ENCODE measurements at places on chromosomes 12 and 14.

DNA sequence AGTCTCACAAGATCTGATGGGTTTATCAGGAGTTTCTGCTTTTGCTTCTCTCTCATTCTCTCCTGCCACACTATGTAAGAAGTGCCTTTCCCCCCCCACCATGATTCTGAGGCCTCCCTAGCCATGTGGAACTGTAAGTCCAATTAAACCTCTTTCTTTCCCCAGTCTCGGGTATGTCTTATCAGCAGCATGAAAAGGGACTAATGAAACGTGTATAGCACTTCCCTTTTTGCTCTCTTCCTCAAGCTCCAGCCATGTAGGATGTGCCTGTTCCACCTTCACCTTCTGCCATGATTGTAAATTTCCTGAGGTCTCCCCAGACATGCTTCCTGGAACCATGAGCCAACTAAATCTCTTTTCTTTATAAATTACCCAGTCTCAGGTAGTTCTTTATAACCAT lies 7.0 kb upstream of the CRACR2A start:
- no peak for DNase-seq

- DNase-seq: peak; percentile 80
Observed at GRCh38 chr12:16606201-16606849, 363 bp upstream of the LMO3 start.

DNA sequence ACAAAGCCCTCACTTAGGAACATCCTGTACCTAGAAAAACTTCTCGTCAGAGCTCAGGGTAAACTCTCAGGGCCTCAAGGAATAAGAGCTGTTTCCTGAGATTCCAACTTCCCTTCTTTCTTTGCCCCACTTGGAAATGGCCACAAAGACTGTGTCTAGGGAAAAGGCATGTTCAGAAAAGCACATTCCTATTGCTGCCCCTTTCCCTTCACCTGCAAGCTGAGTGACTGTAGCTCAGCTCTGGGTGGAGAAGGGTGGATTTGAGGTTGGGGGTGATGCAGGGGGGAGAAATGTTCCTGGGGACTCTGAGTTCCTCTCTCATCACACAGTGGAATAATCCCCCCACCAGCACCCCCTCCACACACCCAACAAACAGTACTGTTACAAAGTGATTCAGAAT lies 6.8 kb downstream of the ENDOU start:
- no peak for DNase-seq

DNA sequence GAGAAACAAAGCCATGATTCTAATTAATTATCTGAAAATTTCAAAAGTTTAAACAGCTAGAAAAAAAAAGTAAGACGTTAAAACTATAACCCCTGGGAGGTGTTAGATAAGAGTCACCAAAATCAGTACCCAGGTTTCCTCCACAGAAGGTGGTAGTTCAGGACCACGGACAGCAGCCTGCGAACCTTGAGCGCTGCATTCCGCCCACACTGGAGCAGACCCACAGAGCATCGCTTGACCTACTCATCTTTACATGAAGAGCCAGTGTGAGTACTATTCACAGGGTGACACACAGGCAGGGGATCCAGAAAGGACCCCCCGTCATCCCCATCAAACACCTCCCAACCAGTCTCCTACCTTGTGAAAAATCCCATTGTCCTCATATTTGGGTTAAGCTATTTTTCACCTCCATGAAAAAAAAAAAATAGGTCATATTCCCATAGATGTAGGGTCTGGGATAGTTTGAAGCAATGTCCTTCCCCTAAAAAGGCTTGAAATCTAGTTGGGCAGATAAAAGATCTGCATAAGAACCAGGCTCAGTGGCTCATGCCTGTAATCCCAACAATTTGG lies 8.8 kb upstream of the CHGA start:
- DNase-seq: no peak

DNA sequence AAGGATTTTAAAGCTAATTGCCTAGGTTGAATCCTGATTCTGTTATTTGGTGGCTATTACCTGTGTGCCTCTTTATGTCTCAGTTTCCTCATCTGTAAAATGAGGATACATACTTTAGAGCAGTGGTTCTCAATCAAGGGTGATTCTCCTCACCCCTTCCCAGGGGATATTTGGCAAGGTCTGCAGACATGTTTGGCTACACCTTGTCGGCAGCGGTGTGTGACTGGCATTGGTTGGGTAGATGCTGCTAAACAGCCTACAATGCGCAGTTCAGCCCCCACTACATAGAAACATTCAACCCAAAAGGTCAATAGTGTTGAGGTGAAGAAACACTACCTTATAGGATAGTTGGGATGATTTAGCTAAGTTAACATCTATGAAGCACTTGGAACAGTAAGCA lies 23.4 kb downstream of the LDHB start:
- no peak for DNase-seq

DNA sequence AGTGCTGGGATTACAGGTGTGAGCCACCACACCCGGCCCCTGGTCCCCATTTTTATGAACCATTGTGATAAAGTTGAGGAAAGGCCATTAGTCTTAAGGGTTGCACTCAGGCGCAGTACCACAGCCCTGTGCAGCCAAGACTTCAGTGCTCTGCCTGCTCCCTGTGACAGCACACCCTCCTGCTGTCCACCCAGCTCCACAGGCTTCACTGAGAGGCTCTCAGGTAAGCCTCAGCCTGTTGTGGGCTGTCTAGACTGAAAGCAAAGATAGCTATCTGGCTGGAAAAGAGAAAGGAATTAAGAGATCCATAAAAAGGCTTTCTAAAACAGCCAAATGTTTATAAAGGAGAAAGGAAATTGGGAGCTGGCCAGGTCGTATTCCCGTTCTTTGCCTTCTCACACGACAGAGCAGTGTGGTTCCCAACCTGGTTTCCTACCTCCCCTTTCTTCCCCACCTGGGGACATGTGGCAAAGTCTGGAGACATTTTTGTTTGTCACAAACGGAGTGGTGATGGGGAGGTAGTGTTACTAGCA lies 19.1 kb upstream of the DNM1L start:
- no peak for DNase-seq

Measured in NCI-H526 (cell line).